ENCODE measurements at places on chromosomes 12 and 14.

GRCh38 chr12:7916936-7917335 lies 19.1 kb downstream of the SLC2A3 start:
- no peak for DNase-seq

DNA sequence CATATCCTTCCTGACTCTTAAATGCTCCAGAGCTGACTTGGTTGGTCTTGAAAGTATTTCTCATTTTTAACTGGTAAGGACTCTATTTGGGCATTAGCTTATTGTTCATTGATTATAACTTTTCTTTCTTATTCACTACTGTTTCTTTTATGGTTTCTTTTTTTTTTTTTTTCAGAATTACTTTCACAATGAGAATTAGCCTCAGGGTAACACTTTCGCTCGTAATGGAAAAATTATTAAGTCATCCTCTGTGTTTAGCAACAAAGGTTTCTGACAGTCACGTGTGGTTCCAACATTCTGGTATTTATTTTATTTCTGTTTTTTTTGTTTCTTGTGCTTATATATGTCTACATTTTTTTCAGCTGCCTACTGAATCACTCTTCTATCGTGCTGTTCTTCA lies 80.0 kb downstream of the METTL25 start:
- no peak for DNase-seq

DNA sequence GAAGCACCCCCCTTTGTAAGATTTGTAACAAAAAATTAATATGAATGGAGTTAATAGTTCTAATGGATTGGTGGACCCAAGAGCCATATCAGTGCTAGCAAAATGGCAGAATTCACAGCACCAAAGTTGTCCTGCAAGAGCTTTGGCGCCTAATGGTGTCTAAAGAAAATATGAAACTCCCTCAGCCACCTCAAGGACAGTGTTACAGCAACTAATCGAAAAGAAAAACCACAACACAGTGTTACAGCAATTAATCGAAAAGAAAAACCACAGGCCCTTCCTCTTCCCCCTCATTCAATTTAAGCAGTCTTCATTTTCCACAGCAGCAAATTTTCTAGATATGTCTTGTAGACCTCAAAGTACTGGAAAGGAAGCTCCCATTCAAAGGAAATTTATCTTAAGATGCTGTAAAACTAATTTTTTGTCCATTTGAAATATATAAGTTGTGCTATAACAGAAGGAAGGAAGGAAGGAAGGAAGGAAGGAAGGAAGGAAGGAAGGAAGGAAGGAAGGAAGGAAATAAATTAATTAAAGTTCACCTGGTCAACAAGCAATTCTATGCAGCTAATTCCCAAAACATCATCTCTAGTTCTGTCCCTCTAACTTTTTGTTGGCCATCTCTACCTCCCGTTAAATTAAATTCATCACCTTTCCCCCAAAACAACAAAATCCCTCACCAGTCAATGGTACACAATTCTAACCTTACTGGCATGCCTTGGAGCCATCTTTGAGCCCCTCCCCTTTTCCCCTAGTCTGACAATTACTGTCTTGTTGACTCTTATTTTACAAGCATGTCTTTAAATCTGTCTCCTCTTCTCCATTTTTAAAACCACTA lies 17.4 kb downstream of the LRP6 start:
- DNase-seq: no peak

GRCh38 chr12:49359671-49360070 lies 7.6 kb upstream of the SPATS2 start:
- no peak for DNase-seq

GRCh38 chr12:124408822-124409517 lies 114.1 kb downstream of the RFLNA start:
- no peak for DNase-seq

DNA sequence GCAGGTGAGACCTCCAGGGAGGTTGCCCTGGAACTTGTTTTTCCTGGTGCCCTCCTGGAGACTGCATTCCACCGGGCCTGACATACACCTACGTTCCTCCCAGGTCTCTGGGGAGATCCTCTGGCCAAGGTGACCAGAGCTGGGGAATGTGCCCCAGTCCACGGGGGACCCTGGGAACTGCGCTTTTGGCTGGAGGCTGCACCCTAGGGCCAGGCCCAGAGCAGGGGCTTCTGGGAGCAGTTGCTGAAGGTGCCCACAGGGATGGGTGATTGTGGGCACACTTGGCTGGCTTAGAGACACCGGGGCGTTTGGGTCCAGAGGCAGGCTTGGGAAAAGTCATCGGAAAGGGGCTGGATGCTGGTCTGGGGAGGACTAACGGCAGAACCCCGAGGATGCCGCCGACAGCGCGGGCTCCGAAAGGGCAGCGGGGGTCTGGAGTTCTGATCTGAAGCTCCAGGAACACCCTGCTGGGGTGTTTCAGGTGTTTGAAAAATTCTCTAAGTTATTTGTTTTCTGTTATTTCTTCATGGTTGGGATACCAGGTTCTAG lies 36.5 kb upstream of the TDRD9 start:
- no peak for DNase-seq

DNA sequence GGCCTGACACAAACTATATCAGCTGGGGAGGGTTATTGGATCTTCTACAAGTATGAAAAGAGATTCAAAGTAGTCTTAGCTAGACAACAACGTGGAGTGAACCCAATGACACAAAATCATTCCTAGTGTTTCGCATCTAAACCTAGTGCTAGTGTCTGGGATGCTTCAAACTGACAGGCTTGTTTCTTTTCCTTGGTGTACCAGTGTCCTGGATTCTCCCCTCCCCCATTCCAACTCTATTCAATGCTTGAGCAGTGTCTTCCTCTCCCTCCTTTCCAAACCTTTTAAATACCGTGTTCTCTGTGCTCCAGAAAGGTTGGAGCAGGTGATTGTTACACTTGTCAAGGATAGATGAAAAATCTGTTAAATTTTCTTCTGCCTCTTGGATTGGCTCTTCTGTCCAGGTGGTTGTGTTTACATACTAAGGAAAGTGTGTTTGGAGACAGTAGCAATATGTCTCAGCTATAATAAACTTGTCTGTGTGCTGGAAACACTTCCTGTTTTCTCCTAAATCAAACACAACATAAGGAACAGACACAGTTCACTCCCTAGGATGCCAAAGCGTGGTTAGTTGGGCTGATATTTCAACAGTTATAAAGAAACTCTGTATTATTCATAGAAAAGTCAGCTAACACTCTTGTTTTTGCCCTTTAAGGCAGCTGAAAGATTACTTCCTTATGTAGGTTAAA lies 14.4 kb upstream of the GUCY2C start:
- DNase-seq: no peak

DNA sequence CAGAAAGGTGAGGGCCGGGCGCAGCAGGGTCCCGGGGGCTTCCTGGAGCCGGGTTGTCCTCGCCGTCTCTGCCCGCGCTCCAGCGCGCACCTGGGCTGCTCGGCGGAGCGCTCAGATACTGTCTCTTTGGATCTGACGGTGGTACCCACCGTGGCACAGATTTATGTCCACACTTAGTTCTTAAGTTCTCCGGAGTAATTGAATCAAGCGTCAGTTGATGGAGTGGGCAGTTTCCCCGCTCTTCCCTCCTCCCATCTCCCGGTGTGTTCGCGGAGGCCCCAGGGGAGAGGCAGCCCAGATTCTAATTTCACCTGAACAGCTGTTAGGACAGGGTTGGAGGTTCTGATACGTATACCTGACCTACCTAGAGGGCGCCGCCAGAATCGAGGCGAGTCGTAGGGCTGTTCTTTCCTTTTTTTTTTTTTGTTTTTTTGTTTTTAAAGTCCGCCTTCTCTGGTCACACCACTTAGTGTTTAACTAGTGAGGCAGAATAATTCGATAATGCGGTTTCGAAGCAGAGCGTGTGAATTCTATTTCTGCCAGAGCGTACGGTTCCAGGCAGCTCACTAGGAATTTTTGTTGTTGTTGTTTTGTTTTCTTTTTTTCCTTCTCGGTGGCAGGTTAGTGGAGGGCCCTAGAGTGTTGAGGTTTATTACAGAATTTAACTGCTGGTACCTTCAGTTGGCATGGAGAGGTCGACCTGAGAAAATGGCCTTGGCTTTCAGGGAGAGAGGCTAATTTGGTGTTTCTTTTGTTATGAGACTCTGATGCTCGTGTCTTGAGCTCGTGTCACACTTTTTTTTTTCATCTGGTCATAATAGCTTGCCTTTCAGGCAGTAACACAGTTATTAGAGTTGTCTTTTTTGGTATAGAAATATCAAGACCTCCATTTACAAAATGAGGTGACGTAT lies 22.3 kb upstream of the GNS start:
- DNase-seq: no peak

GRCh38 chr14:88005978-88006851 lies 1.3 kb downstream of the GPR65 start:
- DNase-seq: no peak

GRCh38 chr12:131428091-131428685 lies 282.7 kb upstream of the SFSWAP start:
- no peak for DNase-seq
